NCI-H1417 (cell line): ENCODE measurements at places on chromosomes 5 and 9.

- DNase-seq, result no peak
Observed at GRCh38 chr9:92508018-92508820, 25.9 kb upstream of the ASPN start.

GRCh38 chr5:160105686-160106360 is 13.4 kb downstream of the PWWP2A start:
- DNase-seq, result no peak

DNA sequence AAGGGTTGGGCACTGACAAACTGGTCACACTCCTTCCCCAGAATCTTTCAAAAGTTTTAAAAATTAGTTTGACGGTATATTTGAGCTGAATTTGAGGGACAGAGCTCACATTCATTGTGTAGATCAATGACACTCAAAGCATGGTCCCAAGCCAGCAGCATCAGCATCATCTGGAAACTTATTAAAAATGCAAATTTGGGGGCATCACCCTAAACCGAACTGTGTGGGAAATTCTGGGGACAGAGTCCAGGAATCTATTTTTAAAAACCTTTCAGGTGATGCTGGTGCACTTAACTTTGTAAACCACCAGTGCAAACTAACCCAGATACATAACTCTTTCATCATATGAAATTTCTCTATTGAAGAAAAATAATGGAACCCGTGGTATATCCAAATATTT is 58.1 kb upstream of the MTAP start:
- no peak for DNase-seq

GRCh38 chr9:1294641-1295258 is 244.6 kb downstream of the DMRT2 start:
- DNase-seq, result no peak

DNA sequence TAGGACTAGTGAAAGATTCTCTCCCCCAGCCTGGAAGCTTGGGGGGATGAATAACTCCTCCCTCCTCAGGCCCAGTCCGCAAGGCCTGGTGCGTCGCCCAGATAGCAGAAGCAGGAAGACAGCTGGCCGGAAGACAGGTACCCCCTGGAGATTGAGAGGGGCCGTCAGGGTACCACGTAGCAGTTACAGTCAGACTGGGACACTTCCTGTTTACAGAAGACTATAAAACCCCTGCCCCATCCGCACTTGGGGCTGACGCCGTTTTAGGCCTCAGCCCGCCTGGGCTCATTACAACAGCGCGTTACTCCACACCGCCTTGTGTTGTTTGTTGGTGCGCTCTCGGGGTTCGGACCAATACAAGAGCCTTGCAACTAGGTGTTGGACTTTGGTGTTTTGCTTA is 15.4 kb downstream of the SEMA6A start:
- DNase-seq, result no peak

- DNase-seq, result no peak
Observed at GRCh38 chr5:55919625-55920024, 68.5 kb downstream of the IL31RA start.

DNA sequence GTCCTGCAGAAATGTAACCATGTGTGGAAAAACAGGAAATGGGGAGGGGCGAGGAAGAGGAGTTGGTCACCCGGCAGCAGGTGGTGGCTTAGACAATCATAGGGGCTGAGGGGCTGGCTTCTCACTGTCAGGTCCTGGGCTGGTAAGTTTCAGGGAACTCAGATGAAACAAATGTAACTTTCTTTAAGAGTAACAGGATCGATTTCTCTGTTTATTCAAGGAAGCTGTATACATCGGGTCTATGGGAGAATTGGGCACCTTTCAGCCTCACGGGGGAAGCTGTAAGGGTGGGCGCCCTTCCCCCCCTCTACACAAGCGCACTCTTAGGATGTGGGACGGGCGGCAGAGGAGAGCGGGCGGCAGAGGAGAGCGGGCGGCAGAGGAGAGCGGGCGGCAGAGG is 104.3 kb upstream of the SIMC1 start:
- DNase-seq, result no peak
